ENCODE measurements at places on chromosomes 2 and 18. TPM values are rescaled to one million over a fixed set of nuclear protein-coding genes. Genes with fewer than 3 reads are reported as not detected.

DNA sequence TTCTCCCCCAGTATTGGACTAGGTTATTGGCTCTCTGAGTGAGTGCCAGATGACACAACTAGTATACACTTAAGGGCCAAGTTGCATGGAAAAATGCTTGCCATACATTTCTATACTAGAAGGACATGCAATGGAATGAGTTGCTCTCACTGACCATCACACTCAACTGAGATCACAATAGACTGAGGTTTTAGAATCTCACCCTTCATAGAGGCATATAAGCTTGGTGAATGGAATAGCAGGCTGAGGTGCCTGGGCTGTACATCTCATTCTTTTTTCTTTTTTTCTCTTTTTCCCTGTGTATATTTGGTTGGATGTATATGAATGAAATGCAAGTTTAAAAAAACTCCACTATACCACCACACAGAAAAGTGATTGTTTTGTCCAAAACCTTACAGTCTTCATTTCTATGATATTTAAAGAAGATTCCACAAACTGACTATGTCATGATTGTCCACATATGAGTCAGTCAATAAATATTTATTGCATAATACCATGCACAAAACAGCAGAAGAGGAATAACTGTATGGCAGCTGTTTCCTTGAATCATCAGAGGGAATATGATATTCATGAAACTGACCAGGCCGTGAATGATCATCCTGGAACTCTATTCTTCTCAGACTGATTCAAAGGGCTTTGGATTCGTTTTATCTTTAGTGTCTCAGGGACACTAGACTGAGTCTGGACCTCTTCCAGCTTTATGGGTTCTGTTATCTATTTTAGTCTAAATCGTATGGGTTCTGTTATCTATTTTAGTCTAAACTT, 122.6 kb upstream of the STK17B start:
- no peak for DNase-seq

DNA sequence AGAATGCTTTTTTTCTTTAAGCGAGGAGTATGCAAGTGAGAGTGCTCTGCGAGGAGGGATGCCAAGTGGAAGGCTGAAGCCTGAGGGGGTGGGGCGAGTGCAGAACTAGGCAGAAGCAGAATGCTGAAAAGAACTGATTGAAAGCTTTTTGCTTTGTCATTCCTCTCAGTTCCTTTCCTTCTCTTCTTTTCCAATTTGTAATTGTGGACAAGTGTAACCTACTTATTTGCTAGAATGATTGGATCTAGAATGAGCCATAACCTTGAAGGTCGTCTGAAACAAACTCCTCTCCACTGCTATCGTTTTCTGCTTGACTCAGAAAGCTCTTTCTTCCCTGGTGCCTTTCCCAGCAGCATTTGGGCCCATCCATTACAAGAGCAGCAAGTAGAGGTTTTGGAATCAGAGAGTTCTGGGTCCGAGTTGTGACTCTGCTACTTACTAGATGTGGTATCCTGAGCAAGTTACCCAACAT, 115.3 kb downstream of the METTL8 start:
- no peak for DNase-seq

DNA sequence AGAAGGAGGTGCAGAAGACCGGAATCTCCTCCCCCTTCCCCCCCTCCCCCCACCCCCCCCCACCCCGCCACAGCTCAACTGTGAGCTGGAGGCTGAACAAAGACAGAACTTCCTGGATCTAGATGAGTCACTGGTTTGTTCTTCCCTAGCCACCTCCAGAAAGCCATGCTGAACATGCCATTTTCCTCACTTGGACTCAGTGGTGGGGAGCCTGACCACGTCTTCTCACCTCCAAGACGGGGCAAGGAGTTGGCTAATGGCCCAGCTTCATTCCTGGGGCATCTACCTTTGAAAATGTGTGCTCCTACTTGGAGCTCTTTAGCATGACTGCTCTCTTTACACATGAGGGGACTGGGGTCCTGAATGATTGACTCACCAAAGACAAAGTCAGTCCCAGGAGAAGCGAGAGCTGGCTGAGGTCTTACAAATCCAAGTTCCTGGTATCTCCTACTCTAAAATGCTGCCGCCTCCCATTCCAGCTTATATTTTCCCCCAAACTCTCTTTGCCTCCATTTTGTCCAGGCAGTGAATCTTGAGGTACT, 22.6 kb upstream of the FZD5 start:
- DNase-seq: no peak

GRCh38 chr2:196201229-196202009, 30.0 kb upstream of the STK17B start:
- DNase-seq: no peak

LRP2 gene
- total RNA-seq: not detected

C2orf80 gene
- total RNA-seq: not detected

VIT gene
- total RNA-seq: not detected

RMC1 gene
- total RNA-seq: 56.6 TPM

DNAH7 gene
- not detected for total RNA-seq

SLC38A11 gene
- not detected for total RNA-seq

DSG1 gene
- not detected for total RNA-seq

KCNS3 gene
- not detected for total RNA-seq

Measured in CD4-positive, alpha-beta memory T cell (primary cell).